Hindlimb muscle (tissue), 1 donor: ENCODE measurements at places on chromosomes 3 and 15. TPM values are rescaled to one million over a fixed set of nuclear protein-coding genes. Genes with fewer than 3 reads are reported as not detected.

The ARGFX gene
- polyA plus RNA-seq, result not detected

GRCh38 chr3:48001991-48002390 is 14.2 kb downstream of the MAP4 start:
- DNase-seq, result no peak

- no peak for DNase-seq
These were observed 54.3 kb downstream of the LRRN1 start for GRCh38 chr3:3853544-3853943.

DNA sequence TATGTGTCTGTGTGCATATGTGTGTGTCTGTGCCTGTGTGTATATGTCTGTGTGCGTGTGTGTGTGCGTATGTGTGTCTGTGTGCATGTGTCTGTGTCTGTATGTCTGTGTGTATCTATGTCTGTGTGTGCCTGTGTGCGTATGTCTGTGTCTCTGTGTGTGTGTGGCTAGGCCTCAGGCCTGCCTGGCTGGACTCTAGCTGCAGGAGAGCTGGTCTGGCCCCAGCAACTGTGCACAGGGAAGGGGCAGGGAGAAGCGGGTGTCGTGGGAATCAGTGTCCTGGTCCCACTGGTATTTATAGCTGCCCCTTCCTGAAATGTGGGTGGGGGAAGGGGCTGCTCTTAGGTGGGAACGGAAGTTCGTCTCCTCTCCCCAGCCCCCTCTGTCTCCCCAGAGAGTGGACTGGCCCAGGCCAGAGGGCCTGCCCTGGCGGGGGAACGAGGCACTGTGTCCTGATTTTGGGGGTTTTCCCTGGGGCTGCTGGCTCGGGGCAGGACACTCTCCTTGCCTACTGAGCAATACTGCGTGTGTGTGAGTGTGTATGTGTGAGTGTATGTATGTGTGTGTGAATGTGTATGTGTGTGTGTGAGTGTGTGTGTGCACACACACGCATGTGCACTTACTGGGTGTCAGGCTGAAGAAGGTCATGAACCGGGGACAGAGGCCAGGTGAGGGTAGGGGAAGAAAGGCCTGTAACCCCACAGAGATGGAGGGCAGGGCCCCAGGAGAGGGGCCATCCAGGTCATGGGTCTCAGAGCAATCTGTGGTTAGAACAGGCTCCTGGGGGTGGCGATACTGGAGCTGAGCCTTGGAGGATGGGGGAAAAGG is 6.6 kb downstream of the CSPG4 start:
- no peak for DNase-seq

DNA sequence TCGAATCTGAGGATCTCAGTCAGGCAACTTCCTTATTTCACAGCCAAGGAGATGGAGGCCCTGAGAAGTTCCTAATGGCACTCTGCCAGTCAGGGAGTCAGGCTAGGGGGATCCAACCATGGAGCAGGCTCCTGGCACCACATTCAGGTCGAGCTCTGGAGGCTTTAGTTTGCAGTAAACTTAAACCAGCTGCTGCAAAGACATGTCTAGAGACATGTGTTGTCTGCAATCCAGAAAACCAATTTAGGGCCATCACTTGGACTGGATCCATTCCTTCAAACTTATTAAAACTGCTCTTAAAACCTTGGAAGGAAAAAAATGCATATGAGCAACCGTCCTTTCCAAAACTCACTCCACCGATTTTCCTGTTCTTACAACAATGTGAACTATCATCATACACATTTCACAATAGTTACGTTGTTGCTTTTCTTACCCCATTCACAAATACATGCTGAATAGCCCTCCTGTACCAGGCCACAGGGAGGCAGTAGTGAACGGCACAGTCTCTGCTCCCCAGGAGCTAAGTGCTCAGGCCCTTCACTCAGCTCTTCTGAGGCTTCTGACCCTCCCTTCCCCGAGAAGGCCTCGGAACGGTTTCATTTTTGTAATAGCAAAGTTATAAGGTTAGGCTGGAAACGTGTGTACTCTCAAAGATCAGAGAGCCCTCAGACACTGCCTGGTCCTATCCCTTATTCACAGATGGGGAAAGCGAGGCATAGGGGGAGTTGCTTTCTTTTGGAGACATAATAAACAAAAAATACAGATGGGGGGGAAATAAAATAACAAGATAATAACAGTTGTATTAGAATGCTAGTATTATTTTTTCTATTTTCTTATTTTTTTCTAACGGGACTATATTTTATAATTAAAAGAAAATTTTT is 20.1 kb downstream of the RFT1 start:
- DNase-seq, result peak; percentile 66

DNA sequence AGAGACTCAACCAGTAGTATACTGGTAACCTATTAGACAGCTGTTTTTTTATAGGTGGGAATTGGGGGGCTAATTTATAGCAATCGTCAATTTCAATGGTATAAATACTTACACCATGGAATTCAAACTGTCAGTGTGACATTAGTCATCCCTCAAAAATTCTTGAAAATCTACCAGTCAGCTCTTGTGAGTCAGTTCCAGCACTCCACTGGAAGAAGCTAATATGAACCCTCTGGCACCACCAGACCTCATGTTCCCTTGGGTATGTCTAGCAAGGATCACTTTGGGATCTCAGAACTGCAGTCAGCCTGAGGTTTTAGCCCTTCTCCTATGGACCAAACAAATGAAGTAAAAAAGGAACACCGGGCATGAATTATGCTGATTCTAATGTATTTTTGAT is 11.8 kb upstream of the UACA start:
- DNase-seq, result no peak

GRCh38 chr3:48795997-48796732 is 51.5 kb downstream of the PRKAR2A start:
- DNase-seq, result no peak

DNA sequence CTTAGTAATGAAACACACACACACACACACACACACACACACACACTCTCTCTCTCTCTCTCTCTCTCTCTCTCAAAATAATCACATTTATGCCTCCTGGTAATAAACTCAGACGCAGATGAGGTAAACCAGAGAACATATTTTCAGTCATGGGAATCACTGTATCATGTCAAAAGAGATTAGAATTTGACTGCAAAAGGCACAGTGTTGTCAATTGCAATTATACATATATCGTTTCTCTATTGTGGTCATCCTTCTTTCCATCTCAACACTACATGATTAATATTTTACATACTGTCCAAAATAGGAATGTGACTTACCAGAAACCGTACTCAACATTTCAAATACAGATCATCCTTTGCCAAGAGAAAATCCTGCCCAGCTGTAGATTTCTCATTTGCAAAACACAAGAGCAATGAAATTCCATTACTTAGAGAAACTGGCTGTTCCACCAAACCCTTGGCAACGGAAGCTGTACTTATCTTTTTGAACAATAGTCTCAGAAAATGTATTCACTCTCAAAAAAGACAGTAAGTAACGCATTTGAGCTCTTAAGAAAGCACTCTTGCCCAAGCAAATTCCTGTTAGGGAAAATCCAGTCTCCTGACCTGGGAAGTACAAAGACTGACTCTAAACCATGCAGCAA is 24.3 kb downstream of the PDZRN3 start:
- DNase-seq, result peak; percentile 85
